Progenitor cell of endocrine pancreas (in vitro differentiated cells): ENCODE measurements at places on chromosomes 2 and 18.

- no peak overlapping the region for H3K4me3 ChIP-seq
- no peaks in the 10 kb centered on the region for H3K27me3 ChIP-seq
- no peak for DNase-seq
- peaks cover 38% of the 10 kb centered on the region for H3K4me1 ChIP-seq
- H3K36me3 ChIP-seq, result peaks cover 8% of the 10 kb centered on the region
Observed at GRCh38 chr2:172439509-172439860, 12.1 kb downstream of the ITGA6 start.

DNA sequence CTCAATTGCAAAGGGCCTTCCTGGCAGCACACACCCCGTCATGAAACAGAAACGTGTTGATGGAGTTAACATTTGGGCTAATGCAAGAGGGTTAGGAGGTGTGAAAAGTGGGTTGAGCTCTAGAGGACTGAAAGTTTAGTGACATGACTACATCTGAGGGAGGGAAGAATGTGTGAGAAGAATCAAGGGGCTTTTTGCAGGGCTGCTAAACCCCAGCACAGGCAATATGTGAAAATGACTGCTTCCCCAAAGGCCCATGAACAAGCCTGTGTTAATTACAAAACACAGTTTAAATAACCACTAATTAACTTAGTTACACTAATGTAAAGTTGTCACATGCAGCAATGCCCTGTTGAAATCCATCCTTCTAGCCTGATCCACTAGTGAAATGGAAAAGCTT lies 63.4 kb upstream of the PEX13 start:
- H3K27me3 ChIP-seq, result no peaks in the 10 kb centered on the region
- H3K4me3 ChIP-seq, result no peak overlapping the region
- no peak overlapping the region for H3K27ac ChIP-seq

- H3K27ac ChIP-seq, result peak overlapping the region; percentile 93
- peak overlapping the region; percentile 84 for H3K4me3 ChIP-seq
Observed at GRCh38 chr18:5543036-5543680, 639 bp downstream of the EPB41L3 start.

- no peaks in the 10 kb centered on the region for H3K27me3 ChIP-seq
- H3K36me3 ChIP-seq, result no peaks in the 10 kb centered on the region
- H3K4me3 ChIP-seq, result no peak overlapping the region
- peaks cover 29% of the 10 kb centered on the region for H3K4me1 ChIP-seq
Observed at GRCh38 chr2:137892739-137893138, 71.5 kb upstream of the HNMT start.

DNA sequence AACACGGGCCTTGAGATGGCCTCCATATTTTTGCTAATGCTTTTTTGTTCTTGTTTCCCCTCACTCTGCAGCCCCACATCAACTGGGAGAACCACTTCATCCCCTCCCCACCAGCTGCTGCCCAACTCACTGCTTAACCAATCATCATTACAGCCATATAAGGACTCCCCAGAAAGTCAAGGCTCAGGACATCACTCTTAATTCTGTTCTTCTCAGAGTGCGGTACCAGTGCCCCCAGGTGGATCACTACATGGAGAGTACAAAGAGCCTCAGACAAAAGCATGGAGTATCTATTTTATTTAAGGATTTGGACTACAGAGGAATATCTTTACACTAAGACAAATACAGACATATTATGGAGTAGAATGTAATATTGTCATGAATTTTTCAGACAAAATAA lies 340.6 kb downstream of the PAX3 start:
- no peaks in the 10 kb centered on the region for H3K27me3 ChIP-seq
- no peak for DNase-seq
- peaks cover 3% of the 10 kb centered on the region for H3K4me1 ChIP-seq
- H3K4me3 ChIP-seq, result no peak overlapping the region
